ENCODE measurements at places on chromosomes 2 and 18. TPM values are rescaled to one million over a fixed set of nuclear protein-coding genes. Genes with fewer than 3 reads are reported as not detected.

GRCh38 chr2:10576456-10576855 is 113.3 kb downstream of the NOL10 start:
- DNase-seq, result no peak
- H3K4me3 ChIP-seq, result no peak overlapping the region
- no peaks in the 10 kb centered on the region for H3K4me1 ChIP-seq
- no peaks in the 10 kb centered on the region for H3K27me3 ChIP-seq

DNA sequence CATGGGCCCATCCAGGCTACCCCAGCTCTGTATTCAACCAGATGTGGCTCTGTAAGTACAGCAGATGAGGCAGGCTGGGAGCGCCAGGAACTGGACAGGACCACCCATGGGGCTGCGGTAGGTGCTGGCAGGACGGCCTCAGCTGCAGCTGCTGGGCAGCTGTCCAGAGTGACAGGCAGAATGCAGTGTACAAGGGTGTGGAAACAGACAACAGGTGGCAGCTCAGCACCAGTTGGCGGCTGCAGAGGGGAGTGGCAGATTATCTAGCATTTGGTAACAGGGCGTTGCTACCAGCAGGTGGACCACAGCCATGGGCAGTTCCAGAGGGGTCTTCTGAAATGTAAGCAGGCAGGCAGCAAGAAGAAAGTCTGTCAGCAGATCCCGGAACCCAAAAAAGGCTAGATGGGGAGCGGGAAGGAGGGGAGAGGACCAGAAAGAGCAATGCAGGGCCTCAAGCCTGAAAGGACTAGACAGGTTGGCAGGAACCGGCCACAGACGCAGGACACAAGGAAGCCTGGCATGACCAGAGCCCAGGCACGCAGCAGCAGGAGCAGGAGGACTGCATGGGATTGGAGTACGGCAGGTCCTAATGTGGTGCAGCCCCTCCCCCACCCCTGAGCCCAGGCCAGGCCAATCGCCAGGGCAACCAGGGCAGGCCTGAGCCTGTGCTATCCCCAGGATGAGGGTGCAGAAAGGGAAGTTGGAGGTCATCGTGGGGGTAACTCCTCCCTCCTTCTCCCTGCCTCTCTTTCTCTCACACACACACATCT is 24.7 kb downstream of the PKDCC start:
- H3K4me1 ChIP-seq, result no peaks in the 10 kb centered on the region
- H3K27me3 ChIP-seq, result no peaks in the 10 kb centered on the region
- no peak overlapping the region for H3K27ac ChIP-seq
- no peaks in the 10 kb centered on the region for H3K36me3 ChIP-seq
- H3K4me3 ChIP-seq, result no peak overlapping the region

GRCh38 chr2:228690681-228691080 is 509.2 kb upstream of the SPHKAP start:
- H3K27me3 ChIP-seq, result no peaks in the 10 kb centered on the region
- H3K4me1 ChIP-seq, result no peaks in the 10 kb centered on the region
- DNase-seq, result no peak
- no peaks in the 10 kb centered on the region for H3K36me3 ChIP-seq

DNA sequence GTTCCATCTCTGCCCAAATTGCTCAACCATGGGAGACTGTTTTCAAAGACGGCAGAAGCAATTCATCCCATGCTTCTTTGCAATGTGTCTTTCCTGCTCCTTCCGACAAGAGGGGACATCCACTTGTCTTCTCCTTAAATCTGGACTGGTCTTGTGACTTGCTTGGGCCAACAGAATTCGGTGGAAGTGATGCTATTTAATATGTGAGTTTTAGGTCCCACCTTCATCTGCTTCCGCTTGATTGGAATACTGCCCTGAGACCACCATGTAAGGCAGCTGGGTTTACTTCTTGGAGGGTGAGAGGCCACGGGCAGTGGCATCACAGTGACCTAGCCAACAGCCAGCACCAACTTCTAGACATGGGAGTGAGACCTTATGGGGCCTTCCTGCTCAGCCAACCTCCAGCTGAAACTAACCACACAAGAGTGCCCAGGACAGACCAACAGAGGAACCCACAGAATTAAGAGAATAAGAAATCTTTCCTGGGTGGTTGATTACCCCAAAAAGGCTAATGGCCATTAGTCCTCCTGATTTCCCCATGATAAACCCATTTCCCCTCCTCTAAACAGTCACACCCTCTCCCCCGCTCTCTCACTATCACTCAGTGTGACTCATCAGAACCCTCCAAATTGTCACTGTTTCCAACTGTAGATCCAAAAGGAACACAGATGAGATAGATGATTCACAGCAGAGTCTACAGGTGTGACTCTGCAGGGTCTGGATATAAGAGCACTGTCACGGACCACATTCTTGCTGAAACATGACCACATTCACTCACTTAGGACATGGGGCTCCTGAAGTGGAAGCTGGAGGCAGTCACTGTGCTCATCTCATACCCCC is 16.2 kb upstream of the RHOB start:
- no peaks in the 10 kb centered on the region for H3K27me3 ChIP-seq
- H3K4me3 ChIP-seq, result no peak overlapping the region
- H3K36me3 ChIP-seq, result no peaks in the 10 kb centered on the region

DNA sequence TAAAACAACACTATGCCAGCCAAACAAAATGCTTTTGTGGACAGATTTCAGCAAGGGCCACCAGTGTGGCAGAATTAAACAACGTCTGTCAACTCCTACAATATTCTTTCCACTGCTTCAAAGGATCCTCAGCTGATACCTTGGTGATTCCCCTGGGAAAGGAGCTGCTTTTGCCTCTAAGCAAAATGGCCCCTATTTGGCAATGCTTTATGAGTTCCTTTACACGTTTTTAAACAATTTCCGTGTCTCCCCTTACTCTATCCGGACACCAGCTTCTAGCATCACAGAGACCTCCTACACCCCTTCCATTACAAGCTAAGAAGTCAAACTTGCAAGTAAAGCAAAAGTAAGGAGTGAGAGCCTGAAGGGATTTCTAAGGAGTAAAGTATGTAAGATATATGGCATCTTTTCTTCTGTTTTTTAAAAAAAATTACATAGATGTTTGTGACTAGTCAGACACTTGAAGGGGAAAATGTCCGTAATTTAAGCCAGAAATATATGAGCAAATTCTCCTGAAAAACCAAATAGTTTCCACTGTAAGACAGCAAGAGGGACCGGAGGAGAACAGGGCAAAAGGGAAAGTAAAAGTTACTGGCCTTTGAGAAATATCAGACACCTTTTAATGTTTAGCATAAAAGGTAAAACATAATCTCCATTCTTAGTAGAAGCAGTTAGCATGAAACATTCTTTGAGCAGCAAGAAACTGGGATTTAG is 1.9 kb downstream of the SOS1 start:
- H3K4me1 ChIP-seq, result no peaks in the 10 kb centered on the region
- peak overlapping the region; percentile 98 for H3K27ac ChIP-seq
- peak overlapping the region; percentile 85 for H3K4me3 ChIP-seq
- no peaks in the 10 kb centered on the region for H3K36me3 ChIP-seq
- DNase-seq, result no peak

The SP9 gene
- not detected for total RNA-seq

The RUFY4 gene
- not detected for total RNA-seq

DNA sequence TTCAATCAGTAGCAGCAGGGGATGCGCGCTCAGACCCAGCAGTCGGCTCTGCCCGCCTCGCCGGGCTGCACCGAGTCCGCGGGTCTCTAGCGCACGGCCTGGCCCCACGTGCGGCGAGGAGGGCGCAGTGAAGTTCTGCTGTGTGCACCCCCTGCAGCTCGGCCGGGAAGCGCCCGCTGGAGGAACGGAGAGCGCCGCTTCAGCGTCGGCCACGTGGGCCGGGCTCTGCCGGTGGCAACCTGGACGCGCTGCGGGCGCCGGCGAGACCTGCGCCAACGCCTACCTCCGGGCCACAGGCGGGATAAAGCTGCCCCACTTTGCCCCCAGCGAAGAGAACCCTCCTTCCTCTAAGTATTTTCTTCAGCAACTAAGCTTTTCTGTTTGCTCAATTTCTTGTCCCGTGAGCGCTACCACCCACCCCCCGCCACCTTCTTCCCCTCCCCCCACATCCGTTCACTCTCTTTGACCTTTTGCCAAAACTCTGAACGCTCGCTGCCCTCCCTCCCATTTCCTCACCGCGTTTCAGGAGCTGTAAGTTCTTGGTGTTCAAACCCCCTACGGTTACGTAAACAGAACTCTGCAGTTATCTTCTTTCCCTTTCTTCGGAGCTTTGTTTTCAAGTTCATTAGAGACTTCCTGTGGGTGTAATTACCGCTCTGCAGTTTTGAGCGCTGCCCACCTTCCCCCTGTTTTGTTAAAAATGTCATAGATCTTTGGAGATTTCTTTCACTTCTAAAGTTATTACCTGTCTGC is 42.6 kb upstream of the EDAR start:
- H3K36me3 ChIP-seq, result no peaks in the 10 kb centered on the region
- H3K4me3 ChIP-seq, result peak overlapping the region; percentile 48
- H3K4me1 ChIP-seq, result no peaks in the 10 kb centered on the region
- H3K27me3 ChIP-seq, result no peaks in the 10 kb centered on the region

DNA sequence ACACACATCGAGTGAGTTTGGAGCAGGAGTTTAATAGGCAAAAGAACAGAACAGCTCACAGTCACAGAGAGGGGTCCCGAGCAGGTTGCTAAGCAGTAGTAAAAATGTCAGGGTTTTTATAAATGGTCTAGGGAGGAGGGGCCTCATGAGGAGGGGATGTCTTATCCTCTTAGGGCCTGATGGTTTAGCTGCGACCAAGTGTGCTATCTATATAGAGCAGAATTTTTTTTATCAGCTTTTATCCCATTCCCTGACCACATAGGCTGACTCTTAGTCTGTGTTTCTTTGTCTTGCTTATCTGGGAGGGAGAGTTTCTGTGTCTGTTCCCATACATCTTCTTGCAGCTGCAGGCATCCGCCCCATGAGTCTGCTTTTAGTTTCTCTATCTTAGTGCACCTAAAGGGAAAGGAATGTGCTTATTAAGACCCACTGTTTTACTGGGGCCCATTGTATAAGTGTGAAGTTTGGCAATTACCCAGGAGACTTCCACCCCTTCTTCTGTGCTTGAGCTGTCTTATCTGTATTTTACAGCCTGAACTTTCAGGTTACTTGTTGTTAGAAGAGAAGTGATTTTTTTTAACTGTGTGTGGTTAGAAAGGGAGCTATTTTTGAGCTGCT is 30.4 kb upstream of the GMCL1 start:
- no peak for DNase-seq
- peaks cover 27% of the 10 kb centered on the region for H3K4me1 ChIP-seq
- H3K36me3 ChIP-seq, result no peaks in the 10 kb centered on the region
- no peak overlapping the region for H3K4me3 ChIP-seq
- no peaks in the 10 kb centered on the region for H3K27me3 ChIP-seq
- H3K27ac ChIP-seq, result no peak overlapping the region

DNA sequence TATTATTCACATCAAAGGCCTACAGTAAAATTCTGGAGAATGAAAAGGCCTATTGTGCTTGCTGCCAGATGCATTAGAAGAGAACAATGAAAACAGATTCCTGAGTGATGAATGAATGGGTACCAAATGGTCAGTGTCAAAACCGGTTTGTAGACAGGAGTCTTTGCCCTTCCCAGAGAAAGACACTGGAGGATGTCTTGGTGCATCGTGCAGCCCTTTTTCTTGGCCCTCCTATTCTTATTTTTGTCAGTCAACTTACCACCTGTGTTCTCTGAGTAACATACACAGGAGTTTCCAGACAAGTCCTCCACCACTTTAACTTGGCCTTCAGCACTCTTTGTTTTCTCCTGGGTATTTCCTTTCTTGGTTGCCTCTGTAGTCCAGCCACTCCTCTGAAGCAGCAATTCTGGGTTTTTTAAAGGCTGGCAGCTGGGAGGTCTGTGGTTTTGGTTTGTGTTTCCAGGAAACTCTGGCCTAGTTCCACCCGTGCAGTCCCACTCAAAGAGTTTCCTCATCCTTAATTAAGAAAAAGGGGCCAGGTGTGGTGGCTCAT is 29.4 kb downstream of the PSTPIP2 start:
- H3K4me3 ChIP-seq, result no peak overlapping the region
- no peaks in the 10 kb centered on the region for H3K36me3 ChIP-seq
- peaks cover 6% of the 10 kb centered on the region for H3K4me1 ChIP-seq
- DNase-seq, result no peak
- H3K27me3 ChIP-seq, result no peaks in the 10 kb centered on the region
- no peak overlapping the region for H3K27ac ChIP-seq

The SLC11A1 gene
- total RNA-seq, result 12.6 TPM

GRCh38 chr2:142218471-142218870 is 87.7 kb upstream of the LRP1B start:
- no peak for DNase-seq
- no peaks in the 10 kb centered on the region for H3K27me3 ChIP-seq
- no peak overlapping the region for H3K27ac ChIP-seq
- H3K4me1 ChIP-seq, result no peaks in the 10 kb centered on the region
- no peaks in the 10 kb centered on the region for H3K36me3 ChIP-seq
- H3K4me3 ChIP-seq, result no peak overlapping the region

GRCh38 chr18:54835944-54836343 is 7.7 kb downstream of the RAB27B start:
- H3K27ac ChIP-seq, result no peak overlapping the region
- no peaks in the 10 kb centered on the region for H3K36me3 ChIP-seq
- DNase-seq, result no peak
- no peak overlapping the region for H3K4me3 ChIP-seq
- no peaks in the 10 kb centered on the region for H3K4me1 ChIP-seq

DNA sequence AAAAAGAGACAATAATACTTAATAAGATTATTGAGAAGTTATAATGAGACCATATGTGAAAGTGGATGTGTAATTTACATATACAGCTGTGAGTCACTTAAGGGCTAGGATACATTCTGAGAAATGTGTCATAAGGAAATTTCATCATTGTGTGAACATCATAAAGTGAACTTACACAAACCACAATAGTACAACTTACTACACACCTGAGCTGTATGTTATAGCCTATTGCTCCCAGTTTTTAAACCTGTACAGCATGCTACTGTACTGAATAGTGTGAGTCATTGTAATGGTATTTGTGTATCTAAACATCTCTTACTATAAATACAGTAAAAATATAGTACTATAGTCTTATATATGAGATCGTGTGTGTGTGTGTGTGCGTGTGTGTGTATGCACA is 1420.3 kb upstream of the PIK3C3 start:
- H3K4me3 ChIP-seq, result no peak overlapping the region
- DNase-seq, result no peak
- H3K36me3 ChIP-seq, result no peaks in the 10 kb centered on the region
- no peaks in the 10 kb centered on the region for H3K27me3 ChIP-seq

All from right lobe of liver (tissue), 6 donors.